Erythroblast (primary cell): ENCODE measurements at places on chromosomes 5 and 9.

GRCh38 chr9:88733651-88734421, 198.9 kb downstream of the NXNL2 start:
- no peak for DNase-seq

DNA sequence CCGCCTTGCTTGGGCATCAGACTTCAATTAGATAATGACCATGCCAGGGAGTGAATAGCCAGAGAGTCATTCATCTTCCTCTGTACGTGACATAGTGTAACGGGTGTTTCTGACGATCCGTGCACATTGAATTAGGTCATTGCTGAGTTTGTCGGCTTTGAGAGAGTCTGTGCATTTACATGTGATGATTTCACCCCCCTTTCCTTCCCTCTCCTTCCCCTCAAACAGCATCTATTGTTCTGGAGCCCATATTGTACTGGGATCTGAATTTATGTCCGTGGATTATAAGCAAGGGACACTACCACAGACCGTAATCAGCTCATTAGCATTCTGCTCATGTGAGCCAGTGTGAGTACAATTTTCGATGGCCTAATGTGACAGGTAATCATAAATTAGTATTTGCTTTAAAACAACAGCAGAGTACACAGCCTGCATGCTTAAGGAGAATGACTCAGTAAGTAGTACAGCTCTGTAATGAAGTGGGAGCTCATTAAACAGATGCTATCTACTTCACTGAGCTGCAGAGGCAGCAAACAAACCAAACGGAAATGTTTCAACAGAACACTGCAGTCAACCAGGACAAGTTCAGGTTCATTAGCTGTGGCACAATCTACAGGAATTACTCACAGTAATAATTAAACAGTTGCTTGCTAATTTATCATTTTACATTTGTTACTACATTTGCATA, 302.1 kb downstream of the CSNK1G3 start:
- DNase-seq, result no peak

DNA sequence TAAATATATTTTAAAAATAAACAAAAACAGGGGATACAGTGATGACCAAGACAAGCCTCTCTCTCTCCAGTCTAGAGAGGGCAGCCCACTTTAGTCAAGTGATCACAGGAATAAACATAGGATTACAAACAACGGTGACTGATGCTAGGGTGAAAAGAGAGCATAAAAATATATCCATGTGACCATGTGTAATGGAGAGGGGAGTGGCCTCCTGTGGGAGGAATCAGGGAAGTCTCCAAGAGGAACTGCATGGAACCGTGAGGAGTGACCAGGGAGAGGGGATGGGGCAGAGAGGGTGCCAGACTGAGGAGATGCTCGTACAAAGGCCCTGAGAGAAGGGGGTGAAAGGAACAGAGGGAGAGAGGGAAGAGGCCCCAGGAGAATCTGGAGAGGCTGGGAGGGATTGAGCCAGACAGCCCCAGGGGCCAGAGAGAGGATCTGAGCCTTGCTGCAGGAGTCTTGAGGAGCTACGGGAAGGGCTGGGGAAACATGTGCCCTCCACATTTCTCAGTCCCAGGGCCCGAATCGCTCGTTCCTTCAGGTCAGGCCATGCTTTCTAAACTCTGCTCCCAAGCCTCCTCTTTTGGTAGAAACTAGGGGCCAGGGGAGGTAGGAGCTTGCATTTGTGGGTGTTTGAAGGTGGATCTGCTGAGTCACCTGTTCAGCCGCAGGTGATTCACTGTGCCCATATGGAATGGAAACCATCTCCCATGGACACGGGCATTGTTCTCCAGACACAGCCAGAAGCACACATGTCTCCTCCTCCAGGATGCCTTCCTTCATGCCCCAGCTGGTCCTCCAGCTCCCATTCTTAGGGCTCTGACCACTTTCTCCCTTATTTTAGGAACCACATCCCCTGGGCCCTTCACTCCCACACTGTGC, 63.8 kb downstream of the PAX5 start:
- DNase-seq, result no peak

- no peak for DNase-seq
Observed at GRCh38 chr5:65863747-65864146, 62.6 kb upstream of the ERBIN start.

- DNase-seq, result no peak
Observed at GRCh38 chr9:82170866-82171265, 182.3 kb downstream of the SPATA31D1 start.

GRCh38 chr5:112143690-112144089, 275.4 kb downstream of the EPB41L4A start:
- DNase-seq, result no peak
